ENCODE measurements at places on chromosomes 12 and 14. TPM values are rescaled to one million over a fixed set of nuclear protein-coding genes. Genes with fewer than 3 reads are reported as not detected.

Gene OASL
- under 0.01 TPM for total RNA-seq

Gene SLCO1C1
- 0.32 TPM for total RNA-seq

DNA sequence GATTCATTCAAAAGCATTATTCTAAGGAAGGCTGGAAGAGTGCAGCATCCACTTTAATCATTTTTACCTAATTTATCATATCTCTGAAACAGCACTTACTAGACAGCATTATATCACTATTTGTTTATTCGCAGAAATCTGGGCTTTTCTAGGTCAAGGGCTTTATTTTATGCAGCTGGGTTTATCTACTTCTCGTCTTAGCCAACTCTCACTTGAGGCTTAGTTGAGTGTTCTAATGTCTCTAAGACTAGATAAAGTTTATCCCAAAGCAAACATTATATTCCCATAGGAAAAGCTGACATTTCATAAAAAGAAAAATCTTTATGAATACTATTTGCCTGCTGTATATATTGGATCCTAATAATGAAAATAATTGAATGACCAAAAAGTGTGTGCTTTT, 720.8 kb upstream of the FLRT2 start:
- no peak for DNase-seq

DNA sequence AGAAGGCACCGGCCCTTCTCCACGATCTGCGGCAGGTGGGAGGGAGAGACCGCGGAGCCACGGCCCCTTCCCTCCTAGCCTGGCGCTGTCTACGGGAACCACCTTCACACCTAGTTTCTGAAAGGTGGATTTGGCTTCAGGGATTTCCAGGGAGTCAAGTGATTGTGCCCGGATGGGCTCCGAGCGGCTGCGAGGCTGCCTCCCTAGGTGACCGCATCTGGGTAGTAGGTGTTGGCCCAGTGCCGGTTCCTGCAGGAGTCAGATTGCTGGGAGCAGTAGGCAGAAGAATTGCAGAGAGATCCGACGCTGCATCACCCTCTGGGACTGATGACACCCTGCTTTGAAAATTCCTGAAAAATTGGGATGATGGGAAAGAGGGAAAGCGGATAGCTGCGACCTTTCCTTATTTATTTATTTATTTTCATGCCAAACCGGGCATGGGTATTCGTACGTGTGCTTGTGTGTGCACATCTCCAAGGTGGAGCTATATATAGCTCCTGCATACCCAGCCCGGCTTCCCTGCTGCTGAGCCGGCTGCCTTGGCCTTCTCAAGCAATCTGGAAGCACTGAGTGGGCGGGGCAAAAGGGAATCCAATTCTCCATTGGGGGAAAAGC, 1.1 kb downstream of the CNTN1 start:
- DNase-seq, result no peak

Gene SERPINA3
- total RNA-seq, result not detected

Gene PDE3A
- 7.1 TPM for total RNA-seq

GRCh38 chr12:57899010-57899662, 42.2 kb upstream of the ATP23 start:
- DNase-seq, result peak; percentile 45

Gene MUCL1
- not detected for total RNA-seq

Gene TEDC1
- total RNA-seq, result 8.4 TPM

Gene NID2
- 259 TPM for total RNA-seq

DNA sequence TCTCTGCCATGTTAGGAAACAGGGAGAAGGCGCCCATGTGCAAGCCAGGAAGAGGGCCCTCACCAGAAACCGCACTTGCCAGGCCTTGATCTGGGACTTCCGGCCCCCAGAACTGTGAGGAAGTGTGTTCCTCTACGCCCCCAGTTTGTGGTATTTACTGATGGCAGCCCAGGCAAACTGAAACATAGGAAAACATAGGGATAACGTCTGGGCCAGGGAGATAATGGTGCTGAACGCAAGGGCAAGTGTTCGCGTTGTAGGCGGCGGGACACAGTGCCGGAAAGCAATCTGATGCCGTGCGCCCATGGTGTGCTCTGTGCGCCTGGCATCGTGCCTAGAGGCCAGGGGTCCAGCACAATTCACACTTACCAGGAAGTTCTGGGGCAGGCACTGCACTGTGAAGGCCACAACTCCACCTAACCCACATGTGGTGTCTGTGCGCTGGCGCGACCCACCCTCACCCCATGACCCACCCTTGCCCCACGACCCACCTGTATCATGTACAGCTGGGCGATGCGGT, 53.6 kb downstream of the ARL6IP4 start:
- no peak for DNase-seq

- no peak for DNase-seq
These were observed 187.5 kb downstream of the MSRB3 start for GRCh38 chr12:65465766-65466547.

GRCh38 chr14:31326111-31326510, 94.2 kb downstream of the HEATR5A start:
- peak; percentile 13 for DNase-seq

DNA sequence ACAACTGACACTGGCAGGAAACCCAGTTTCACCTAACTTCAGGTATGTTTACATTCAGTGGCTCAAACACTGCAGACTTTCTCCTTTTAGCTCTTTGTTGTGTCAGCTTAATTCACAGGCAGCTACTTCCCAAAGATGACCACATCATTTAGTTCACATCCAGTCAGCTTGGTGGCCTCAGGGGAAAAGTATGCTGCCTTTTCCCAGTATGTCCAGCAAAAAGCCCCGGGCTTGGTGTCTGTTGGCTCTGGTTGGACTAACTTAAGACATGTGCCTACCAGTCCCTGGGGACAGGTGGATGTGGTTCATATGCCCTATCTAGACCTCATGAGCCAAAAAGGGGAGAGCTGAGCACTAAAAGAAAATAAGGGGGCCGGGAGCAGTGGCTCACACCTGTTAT, 56.4 kb downstream of the GOLGA5 start:
- no peak for DNase-seq

GRCh38 chr14:93749076-93749420, 39.2 kb downstream of the PRIMA1 start:
- no peak for DNase-seq

- no peak for DNase-seq
These were observed 3.2 kb downstream of the PRPH start for GRCh38 chr12:49298160-49298559.

Gene HIP1R
- total RNA-seq, result 11.2 TPM

Gene BDKRB1
- 15.1 TPM for total RNA-seq

Gene ABCC9
- 7.4 TPM for total RNA-seq

GRCh38 chr12:52285851-52286530, 5.3 kb downstream of the KRT81 start:
- DNase-seq, result no peak

DNA sequence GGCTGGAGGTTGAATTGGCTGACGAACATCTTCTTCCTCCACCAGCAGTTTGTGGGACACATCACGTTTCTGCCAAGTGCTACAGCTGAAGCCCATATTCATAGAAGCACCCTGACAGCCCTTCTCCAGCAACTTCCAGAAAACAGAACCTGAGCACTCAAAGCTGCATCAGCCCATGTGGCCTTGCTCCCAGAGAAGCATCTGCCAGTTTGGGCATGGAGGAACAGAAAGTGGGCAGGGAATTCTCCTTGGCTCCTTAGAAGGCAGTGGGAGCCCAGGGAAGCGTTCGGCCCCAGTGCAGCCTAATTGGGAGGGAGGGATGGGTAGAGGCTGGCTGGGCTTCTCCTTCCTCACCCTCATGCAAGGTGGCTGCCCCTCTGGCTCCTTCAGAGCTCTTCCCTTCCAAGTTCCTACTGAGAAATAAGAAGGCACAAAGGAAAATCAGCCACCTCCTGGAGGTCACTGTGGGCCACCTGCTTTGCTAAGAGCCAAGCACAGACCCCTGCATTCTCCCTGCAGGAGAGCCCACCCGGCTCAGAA, 4.1 kb upstream of the NGB start:
- no peak for DNase-seq

DNA sequence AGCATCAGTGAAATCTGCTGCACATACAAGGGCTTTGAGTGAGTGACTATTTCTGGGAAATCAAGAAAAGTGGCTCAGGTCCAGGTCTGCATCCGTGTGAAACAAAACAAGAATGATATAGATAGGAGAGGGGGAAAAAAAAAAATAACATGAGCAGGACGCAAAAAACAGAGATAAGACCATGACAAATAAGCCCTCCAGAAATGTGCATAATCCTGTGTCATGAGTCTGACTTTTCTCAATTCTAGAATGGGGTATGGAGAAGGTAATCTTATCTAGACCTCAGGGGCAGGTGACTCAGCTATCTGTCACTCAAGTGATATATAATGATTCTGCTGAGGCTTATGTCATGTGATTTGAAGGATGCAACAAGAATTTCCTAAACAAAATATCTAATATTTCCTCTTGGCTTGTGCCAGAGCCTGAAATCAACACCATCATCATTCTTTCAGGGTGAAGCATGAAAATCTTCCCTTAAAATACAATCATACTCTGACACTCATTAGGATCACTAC, 250.0 kb downstream of the PHLDA1 start:
- DNase-seq, result peak; percentile 62

Gene LDHB
- 525 TPM for total RNA-seq

DNA sequence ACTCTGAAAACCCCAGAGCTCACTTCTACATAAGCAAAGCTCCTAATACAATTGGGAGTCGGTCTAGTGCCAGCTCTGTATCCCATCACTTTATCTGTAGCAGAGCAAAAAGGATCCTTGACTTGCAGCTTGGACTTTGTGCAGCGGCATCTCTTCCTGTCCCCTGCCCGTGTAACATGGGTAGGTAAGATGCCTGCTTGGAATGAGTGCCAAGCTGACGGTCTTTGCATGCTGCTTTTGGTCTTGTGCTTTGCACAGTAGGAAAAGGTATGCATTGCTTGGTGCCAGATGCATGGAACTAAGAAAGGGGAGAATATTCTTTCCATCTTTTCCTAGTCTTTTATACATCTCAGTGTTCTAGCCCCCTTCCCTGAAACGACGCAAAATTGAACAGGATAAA, 6.9 kb upstream of the PLEKHH1 start:
- DNase-seq, result no peak

Gene ACSS3
- 26.8 TPM for total RNA-seq

GRCh38 chr14:90844321-90844720, 28.1 kb upstream of the TTC7B start:
- DNase-seq, result no peak

GRCh38 chr12:105882404-105882803, 256.4 kb downstream of the NUAK1 start:
- DNase-seq, result peak; percentile 12

DNA sequence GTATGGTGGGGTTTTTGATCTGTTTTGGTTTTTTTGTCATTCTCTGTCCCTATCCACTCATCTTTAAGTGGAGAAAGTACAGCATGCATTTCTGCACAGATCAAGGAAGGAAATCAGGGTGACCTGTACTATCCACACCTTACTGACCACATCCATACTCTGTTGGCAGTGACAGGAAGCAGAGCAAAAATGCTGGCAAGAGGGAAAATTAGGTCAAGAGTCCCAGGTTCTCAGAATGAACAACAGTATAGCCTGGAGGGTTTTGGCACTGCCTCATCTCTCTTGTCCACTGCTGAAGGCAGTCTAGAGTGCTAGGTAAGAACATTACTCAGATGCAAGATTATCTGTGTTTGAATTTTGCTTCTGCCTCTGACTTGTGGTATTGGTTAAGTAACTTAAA, 70.7 kb downstream of the TAOK3 start:
- peak; percentile 48 for DNase-seq

DNA sequence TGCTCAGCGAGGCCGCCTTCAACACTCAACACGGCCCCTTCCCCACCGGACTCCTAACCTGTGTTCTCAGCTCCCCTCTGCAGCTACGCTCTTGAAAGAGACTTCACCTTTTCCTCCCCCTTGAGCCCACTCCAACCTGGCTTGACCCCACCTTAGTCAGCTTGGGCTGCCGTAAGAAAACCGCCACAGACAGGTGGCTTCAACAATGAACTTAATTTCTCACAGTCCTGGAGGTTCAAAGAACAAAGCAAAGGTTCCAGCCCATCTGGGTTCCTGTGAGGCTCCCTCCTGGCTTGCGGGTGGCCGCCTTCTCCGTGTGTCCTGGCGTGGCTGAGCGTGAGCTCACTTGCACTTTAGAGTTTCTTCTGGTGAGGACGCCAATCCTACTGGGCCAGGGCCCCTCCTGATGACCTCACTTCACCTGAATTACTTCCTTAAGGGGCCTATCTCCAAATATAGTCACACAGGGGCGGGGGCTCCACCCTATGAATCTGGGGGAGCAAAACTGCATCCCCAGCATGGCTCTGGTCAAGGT, 138.8 kb downstream of the CALM1 start:
- no peak for DNase-seq

Gene OR4Q2
- not detected for total RNA-seq

DNA sequence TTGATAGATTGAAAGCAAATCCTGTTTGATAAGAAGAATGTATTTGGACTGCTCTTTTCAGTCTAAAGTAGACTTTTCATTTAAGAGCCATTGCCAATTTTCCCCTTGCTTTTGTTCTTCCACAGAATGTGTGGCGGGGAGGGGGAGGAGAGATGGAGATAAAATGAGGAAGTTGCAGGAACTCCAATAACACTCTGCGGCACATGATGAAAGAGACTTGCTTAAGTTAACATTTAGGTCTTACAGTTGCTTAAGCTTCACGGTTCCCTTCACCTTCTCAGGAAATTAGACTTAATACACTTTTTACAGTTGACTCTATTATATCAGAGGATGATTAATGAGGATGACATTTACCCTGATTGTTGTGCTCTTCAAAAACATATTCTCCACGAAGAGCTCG, 537.3 kb downstream of the TMTC2 start:
- DNase-seq, result no peak

- peak; percentile 97 for DNase-seq
These were observed 63.9 kb downstream of the NUAK1 start for GRCh38 chr12:106074706-106075392.

DNA sequence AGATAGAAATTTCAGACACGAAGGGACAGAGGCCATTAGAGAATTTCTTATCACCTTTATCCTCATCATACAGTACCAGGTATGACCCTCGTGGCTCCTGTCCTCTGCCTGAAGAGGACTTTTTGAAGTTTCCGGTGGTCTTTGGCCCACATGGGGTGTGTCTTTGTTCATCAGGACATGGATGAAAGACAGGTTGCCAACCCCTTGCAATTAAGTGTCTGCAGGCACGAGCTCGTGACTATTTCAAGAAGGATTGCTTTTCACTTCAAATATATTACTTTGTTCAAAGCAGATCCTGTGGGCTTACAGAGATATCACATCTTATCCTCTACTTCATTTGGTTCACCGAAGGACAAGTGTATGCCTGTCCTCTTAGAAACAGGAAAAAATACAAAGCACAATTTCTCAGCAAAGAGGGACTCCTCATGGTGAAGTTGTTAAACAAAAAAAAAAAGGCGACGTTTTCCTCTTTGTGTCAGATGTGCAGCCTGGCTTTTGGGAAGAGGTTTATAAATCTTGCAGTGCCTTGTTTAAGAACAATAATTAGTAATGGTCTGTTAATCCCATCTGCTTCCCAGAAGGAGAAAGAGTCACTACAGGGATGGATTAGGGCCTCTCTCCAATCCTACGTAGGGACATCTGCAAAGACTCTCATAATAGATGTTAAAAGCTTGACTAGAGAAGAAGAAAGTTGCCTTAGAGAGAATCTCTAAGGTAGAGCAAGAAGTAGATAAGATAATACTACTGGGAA, 13.5 kb upstream of the FAM234B start:
- no peak for DNase-seq

Gene TEX52
- total RNA-seq, result not detected

Gene FSCB
- under 0.01 TPM for total RNA-seq

Gene GLT1D1
- not detected for total RNA-seq

- DNase-seq, result no peak
These were observed 61.9 kb upstream of the PARP11 start for GRCh38 chr12:3935078-3935477.

Gene SLC25A21
- 0.97 TPM for total RNA-seq

GRCh38 chr12:2583091-2583497, 211.7 kb upstream of the FKBP4 start:
- peak; percentile 49 for DNase-seq

Gene ERP29
- 50.3 TPM for total RNA-seq

Gene ALDH2
- total RNA-seq, result 6.8 TPM

Measured in fibroblast of villous mesenchyme (primary cell).